ENCODE measurements at places on chromosomes 6 and 20.

DNA sequence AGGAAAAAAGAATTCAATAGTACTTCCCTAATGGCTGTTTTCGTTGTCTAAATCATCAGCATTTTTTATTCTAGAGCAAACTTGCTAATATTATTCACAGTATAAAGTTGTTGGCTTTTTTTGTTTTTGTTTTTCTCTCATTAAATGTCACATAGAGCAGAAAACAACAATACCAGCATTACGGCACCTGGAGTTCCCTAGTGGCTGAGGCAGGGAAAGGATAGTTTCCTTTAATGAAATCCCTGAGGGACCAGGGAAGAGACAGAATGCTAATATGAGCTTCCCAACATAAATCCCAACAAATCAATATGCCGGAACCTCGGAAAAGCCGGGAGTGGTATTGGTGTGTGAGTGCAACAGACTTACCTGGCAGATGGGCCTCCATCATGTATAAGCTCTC lies 235.2 kb upstream of the ASCC3 start:
- DNase-seq, result no peak

DNA sequence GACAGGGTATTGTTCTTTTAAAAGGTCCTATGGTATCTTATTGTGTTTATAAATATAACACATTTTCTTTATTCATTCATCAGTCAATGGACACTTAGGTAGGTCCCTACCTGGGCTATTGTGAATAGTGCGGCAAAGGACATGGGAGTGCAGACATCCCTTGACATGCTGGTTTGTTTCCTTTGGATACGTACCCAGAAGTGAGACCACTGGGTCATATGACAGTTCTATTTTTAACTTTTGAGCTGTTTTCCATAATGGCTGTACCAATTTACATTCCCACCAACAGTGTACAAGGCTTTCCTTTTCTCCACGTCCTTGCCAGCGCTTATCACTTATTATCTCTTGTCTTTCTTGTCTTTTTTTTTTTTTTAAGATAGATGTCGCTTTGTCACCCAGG lies 627.5 kb downstream of the PRKN start:
- no peak for DNase-seq

DNA sequence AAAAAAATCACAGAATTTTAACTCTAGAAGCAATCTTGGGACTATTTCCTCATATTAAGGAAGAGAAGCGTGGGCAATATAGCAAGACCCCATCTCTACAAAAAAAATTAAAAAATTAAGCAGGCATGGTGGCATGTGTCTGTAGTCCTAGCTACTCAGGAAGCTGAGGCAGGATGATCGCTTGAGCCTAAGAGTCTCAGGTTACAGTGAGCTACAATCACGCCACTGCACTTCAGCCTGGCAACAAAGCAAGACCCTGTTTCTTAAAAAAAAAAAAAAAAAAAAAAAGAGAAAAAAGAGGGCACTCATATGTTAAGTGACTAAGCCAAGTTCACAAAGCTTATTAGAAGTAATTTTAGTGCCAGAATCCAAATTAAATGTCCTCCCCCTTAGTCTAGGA lies 100.8 kb downstream of the SESN1 start:
- DNase-seq, result no peak

DNA sequence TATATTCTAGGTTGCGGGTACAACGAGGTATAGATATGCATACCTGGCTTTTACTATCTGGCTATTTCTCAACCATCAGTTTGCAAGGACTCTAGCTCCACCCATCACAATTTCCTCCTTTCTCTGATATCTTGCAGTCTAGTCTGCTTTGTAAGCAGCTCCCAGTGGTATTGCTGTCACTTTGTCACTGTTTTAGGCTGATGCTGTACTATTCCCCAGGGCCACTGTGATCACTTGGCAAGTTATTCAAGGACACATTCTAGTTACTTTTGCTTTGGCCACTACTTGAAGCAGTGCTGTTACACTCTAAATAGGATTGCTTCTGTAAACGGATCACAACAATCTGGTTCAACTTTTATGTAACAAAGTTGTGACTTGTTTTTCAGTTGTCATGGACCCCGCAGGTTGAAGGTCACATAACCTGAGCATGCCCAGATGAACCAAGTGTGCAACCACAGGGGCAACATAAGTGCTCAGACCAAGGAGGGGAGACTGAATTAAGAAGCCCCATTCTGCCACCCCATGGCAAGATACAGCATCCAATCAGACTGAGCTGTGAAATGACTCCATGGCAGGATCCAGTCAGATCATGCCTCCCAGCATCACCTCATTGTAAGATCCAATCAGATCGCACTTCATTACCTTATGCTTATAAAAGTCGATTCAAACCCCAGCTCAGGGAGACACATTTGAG lies 588.4 kb upstream of the CITED2 start:
- no peak for DNase-seq

- DNase-seq, result no peak
Observed at GRCh38 chr6:37033819-37034795, 28.7 kb downstream of the FGD2 start.

GRCh38 chr20:43571771-43572170 lies 12.9 kb downstream of the SGK2 start:
- no peak for DNase-seq

DNA sequence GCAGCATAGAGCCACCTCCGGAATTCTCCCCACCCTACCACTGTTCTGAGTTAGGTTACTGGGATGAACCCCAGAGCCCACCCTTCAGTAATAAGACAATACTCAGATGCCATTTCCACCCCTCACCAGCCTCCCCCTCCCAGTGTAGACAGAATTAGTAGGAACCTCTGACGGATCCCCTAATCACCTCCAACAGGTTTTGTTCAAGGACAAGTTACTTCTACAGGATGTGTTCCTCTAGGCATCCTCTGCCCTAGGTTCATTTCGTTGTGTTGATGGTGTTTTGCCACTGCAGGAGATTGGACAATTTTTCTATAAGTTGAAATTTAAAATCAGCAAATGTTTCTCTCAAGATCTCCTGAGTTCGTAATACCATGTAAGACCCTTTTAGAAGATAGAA lies 22.8 kb downstream of the PLEKHG1 start:
- no peak for DNase-seq

DNA sequence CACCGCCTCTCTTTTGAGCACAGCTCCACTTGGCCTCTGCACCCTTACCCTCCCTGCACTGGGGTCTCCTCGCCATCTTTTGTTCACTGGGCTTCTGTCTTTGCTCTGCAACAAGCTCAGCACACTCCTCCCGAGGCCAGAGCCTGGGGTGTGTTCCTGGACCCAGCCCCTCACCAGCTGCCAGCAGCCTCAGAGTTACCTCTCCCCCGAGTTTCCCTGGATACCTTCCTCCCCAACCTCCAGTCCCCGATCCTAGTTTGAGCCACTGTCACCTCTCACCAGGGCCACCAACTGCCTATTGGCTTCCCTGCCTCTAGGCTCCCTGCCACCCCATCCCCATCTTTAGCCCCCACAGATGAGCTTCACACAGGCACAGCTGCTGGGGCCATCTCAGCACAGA lies 12.3 kb downstream of the CYP21A2 start:
- no peak for DNase-seq

DNA sequence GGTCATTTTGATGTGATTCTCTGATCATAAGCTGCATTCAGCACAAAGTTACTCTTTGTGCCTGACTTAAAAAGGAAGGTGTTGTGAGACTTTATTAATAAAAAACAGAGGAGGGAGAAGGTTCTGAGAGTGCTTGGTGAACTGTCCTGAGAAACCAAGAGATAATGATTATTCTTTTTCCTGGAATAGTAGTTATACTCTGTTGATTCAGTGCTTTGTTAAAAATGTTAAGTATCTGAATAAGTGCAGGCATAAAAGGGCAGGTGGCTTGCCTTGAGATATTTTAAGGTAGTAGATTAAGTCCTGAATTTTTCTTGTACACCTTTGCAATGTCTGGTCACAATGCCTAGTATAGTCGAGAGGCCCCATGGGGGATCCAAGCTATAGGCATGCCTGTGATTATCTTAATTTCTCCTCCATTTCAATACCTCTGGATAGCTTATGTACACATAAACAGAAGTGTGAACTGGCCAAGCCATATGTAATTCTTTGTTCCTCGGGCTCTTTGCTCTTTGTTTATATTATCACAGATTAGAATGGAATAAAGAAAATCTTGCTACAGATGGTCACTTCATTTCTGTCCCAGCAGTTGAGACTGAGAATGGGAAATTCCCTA lies 50.0 kb downstream of the SOBP start:
- no peak for DNase-seq

DNA sequence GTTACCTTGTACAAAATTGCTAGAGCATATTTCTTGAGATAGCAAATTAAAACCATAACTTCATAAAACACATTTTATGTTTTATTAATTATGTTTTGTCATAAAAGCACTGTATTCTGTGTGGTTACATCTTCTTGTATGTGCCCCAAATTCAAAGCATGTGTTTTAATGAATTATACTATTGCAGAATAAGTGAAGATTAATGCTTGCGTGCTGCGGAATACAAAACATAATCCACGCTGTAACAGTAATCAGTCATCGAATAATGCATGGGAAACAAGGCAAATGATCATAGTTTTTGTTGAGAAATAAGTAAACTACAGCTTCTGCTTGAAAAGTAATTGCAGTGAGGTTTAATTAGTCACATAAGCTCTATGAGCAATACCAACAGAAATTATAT lies 459.2 kb upstream of the SOX4 start:
- peak; percentile 38 for DNase-seq

- DNase-seq, result no peak
Observed at GRCh38 chr6:1031720-1032119, 280.2 kb upstream of the FOXQ1 start.

DNA sequence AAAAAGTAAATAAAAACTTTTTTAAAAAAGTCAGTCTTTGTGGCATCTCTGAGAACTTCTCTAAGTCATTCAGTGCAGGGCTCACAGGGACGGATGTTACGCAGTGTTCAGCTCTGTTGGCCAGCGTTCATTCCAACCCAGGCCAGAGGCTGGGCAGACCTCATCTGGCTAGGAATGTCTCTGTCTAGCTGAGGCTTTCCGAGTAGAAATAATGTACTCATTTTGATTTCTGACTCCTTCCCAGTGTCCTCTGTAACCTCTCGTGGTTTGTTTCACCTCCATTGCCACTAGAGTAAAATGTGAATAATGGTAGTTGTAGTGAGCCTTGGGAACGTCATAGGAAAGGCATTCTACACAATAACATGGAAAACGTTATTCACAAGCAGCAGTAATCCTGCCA lies 135.1 kb downstream of the TMEM242 start:
- no peak for DNase-seq

DNA sequence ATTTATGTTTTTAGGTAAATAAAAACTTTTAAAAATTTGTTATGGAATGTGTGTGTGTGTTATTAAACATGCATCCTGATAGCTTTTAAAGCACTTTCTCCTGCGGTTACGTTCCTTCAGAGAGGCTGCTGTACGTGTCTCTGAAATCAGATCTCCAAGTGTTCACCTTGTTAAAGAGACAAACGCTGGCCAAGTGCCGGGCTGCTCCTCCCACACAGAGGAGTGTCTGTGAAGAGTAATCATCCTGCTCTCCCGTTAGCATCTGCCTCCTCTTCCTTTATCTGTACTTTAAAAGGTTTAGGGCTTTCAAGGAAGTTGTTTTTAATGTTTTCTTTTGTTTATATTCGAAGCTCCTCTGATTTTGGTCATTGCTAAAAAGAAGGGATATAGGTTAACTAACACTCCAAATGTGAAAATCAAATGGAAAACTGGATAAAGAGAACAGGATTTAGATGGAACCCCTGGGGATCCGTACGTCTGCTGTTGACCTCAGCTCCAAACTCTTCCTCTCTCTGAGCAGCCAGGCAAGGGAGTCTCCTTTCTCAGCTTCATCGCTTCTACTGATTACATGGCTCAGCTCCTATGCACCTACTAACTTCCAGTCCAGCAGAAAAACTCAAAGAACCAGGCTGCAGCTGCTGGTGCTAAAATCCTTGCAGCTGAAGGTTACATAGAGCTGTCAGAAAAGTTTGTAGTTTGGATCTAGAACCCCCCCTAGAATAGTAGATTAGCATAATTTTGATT lies 20.0 kb downstream of the IRF4 start:
- no peak for DNase-seq

Data from fibroblast of skin of left biceps (primary cell).